ENCODE measurements at places on chromosomes 4 and X.

DNA sequence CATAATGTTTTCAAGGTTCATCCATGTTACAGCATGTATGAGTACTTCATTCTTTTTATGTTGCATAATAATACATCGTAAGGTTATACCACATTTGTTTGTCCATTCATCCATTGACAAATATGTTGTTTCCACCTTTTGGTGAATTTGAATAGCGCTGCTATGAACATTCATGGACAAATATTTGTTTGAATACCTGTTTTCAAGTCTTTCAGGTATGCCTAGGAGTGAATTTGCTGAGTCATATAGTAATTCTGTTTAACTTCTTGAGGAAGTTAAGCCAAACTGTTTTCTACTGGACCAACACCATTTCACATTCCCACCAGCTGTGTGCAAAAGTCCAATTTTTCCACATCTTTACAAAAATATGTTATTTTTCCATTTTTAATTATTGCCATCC is 31.5 kb downstream of the IRS4 start:
- no peak for DNase-seq

DNA sequence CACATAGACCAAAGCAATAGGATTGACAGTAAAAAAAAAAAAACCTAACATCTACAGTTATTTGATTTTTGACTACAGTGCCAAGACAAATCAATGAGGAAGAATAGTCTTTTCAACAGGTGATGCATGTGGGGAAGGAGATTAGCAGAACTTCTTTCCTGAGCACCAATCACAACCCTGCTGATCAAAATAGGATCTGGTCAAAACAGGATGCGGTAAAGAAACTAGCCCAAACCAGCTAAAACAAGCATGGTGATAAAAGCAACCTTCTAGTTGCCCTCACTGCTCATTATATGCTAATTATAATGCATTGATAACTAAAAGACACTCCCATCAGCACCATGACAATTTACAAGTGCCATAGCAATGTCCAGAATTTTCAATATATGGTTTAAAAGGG is 667.5 kb downstream of the GRXCR1 start:
- DNase-seq = no peak

DNA sequence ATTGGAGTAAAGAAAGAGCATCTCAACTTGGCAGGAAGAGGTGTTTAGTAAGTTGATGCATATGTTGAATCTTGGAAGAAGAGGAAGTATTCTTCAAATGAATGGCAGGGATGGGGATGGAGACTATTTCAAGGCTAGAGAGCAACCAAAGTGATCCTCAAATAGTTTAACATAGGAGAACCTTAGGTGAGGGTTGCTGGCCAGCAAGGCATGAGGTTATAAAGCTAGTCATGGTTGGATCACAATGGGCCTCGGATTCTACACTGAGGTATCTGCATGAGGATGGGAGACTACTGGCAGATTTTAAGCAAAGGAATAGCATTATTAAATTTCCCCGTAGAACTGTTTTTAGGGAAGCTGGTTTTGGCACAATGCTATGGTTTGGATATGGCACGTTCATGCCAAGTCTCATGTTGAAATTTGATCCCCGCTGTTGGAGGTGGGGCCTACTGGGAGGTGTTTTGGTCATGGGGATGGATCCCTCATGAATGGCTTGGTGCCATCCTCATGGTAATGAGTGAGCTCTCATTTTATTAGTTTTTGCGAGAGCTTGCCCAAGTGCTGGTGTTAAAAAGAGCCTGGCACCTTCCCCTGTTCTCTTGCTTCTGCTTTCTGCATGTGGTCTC is 41.9 kb upstream of the ETNPPL start:
- no peak for DNase-seq

DNA sequence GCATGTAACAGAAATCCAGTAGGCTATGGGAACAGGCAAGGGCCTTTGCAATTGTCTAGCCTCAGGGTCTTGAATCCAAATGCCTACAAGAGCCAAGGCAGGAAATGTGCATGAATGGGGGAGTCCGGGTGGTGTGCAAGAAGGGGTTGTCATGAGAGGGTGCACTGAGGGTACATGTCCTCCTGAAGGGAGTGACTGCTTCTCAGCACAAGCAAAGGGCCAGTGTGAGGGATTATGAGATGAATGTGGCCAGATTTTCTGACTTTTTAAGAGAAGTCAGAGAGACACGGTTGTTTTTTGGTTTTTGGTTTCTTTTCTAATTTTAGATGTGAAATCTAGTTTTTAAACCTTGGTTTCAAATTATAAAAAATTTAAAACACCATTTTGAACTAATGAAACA is 76.5 kb upstream of the LSM6 start:
- no peak for DNase-seq

GRCh38 chr4:115711575-115711974 is 598.2 kb upstream of the NDST4 start:
- DNase-seq = no peak

GRCh38 chr4:150641612-150642011 is 59.7 kb downstream of the MAB21L2 start:
- DNase-seq = no peak

DNA sequence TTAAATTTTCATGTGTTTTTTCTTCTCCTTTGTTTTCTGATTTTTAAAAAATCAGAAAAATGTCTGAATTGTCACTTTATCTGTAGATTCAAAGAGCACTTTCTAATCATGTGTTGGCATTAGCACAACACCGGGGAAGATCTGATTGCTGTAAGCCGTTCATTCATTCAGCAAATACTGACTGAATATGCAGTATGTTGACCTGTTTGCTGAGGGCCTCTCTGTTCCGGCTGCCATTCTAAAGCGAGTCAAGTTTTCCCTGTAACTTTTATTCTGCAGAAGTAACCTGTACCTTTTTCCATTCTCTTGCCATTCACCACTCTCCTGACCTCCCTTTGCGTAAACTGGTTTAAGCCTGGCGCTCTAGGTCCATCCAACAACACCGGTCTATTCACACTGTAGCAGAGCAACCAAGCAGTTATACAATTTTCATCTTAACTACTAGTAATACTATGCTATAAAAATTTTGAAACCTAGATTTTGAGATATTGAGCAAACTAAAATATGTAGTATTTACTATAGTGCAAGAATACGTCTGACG is 6.7 kb downstream of the SORBS2 start:
- no peak for DNase-seq

- DNase-seq = no peak
Measured at GRCh38 chr4:7928711-7929110, 10.9 kb downstream of the AFAP1 start.

GRCh38 chr4:90852237-90852636 is 725.0 kb downstream of the CCSER1 start:
- DNase-seq = no peak

- DNase-seq = peak; percentile 77
Measured at GRCh38 chr4:48778431-48779094, 1.5 kb downstream of the FRYL start.

DNA sequence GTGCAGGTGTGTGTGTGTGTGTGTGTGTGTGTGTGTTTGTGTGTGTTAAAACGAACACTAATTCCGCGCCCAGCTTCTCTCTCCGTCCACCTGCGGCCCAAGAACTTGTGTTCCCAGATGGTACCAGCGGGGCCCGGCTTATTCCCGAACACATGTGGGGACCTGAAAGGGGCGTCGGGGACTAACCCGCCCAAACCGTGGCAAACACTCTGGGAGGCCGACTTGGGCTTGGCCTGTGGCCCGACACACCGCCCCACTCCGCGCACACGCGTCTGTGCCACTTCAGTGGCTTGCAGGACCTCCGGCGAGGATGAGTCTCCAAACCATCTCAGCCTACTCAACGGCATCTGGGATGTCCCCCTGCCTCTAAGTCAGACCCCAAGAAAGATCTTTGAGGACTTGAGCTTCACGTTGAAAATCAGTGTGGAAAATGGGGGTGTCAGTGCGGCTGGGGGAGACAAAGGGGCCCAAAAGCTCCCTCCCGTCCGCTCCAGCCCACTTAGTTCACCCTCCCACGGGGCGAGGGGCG is 790 bp upstream of the HHIP start:
- DNase-seq = no peak

DNA sequence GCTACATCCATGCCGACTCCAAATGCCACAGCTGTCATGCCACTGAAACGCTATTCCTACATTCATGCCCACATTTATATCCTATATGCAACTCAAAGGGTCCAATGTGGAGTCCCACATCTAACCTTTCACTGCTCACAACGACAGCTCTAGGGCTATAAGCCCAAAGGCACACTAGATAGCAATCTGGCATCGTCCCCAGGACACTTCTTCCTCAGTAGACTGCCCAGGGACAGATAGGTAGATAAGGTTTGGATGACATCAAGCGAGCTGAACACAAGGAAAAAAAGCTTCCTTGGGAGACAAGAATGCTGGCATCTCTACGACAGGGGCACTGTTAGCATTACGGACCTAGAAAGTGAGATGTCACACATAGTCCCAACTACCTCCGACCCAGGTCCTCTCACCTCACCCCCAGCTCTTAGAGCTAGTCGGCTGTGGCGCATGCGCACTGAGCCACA is 685 bp downstream of the RAB9B start:
- no peak for DNase-seq

- no peak for DNase-seq
Measured at GRCh38 chr4:127239902-127240763, 392.6 kb upstream of the INTU start.

GRCh38 chr4:169601016-169601771 is 11.2 kb downstream of the NEK1 start:
- DNase-seq = no peak

DNA sequence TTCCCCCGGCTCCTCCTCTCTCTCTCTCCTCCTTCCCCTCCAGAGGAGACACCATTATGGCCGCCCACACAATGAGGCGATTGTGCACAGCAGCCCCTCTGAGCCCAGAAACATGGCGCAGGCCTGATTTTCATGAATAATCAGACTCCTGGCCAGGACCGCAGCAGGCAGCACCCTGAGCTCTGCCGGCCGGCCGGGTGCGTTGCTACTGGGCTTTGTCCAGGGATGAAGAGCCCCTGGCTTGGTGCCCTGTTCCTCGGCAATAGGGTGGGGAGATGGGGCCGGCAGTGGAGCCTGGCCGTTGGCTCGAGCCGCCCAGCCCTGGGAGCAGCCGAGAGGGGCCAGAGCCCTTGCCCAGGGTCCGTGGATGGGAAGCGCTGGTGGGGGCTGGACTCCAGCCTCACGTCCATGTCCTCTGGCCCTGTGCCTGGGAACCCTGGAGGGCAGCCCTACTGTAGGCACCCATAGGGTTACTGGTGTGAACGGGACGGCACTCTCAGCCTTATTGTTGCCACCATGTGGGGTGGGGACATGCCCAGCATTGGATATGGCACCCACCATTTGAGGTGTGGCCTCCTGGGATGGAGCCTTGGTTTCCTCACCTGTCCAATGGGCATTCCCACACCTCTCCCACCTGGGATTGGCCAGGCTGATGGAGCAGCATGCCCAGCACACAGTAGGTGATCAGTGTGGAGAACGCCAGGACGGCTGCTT is 103.0 kb downstream of the SORCS2 start:
- no peak for DNase-seq

DNA sequence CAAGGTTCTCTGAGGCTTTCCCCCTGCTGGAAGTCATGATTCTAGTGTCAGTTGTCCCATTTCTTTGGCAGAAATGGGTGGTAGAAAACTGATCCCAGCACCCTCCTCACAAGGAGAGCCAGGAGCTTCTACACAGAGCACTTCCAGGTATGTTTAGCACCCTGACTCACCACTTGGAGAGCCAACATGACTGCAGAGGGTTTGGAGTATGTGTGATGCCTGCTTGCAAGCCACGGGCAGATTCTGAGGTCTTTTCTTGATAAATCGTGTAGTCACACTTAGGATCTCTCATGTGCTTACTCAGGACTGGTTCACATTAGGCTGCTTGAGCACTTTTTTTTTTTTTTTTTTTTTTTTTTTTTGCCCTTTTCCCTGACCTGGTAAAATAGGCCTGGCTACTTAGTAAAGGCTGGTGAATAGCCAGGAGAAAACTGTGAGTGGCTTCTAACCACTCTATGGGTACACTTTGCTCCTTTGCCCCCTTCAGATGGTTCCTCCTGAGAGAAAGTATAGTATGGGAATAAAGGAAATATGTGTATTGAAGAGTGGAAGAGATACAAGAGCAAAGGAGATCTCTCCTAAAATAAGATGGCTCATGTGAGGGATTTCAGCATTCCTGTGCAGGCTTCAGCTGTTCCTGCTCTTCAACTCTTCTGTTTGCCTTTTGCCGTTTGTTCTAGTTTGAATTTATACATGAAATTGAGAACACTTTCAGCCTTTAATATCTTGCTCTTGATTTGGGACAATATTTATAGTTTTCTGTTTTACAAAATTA is 103.6 kb downstream of the EMCN start:
- peak; percentile 19 for DNase-seq

- no peak for DNase-seq
Measured at GRCh38 chr4:42398171-42398870, 1.0 kb downstream of the SHISA3 start.

- DNase-seq = peak; percentile 99
Measured at GRCh38 chr4:101977076-101977475, 186.5 kb downstream of the BANK1 start.

- DNase-seq = no peak
Measured at GRCh38 chr4:62243895-62244294, 1043.8 kb downstream of the ADGRL3 start.

DNA sequence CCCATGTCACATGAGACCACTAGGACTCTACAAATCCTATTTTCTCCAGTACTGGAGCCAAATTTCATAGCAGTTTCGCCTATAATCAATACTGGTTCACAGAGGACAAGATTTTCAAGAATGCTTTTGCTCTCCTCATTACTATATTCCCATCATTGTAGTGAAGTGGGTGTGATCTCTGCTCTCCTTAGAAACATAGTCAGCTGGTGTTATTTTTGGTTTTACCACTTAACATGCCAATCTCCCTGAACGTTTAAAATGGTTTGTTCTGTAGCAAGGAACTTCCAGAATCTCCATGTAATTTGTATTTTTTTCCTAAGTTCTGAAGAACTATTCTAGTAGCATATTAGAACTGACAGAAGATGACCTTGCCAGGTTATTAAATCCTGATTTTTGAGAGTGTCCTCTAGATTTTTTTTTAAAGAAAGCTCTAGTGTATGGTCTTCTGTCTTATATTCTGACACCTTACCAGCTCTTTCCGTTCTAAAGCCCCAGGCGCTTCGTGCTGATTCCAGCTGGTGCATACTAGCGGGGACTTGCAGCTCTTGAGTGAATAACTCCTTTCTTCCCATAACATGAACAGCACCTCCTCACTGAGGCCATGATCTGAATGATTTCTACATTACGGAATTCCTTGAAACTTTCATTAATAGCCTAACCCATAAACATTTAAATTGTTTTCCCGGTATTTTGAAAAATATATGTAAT is 1372.9 kb downstream of the TECRL start:
- DNase-seq = no peak

GRCh38 chrX:18956303-18957032 is 27.4 kb downstream of the PHKA2 start:
- no peak for DNase-seq

- DNase-seq = no peak
Measured at GRCh38 chr4:68249434-68249833, 3.9 kb upstream of the TMPRSS11B start.

DNA sequence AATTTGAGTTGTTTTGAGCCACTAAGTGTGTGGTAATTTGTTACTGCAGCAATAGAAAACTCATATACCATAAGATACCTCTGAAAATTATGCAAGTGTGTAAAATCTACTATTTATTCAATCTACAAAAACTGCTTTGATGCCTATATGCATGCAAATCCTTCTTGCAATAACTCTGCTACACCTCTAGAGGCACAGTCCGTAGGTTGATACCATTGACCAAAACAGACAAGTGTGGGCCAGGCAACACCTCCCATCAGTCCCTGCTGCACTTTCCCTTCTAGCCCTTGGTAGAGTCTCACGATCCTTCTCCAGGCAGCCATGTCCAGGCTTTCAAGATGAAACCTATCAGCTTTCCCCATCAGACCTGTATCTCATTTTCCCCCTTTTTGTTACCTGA is 48.8 kb upstream of the FAM9A start:
- no peak for DNase-seq

- no peak for DNase-seq
Measured at GRCh38 chr4:6989331-6989923, 53.7 kb upstream of the TADA2B start.

Measured in EH (cell line).